Activated naive CD4-positive, alpha-beta T cell treated with anti-CD3 and anti-CD28 coated beads, Interleukin-2, amount 50 U/mL, for 72 hours (primary cell): ENCODE measurements at places on chromosomes 11 and 22.

GRCh38 chr11:92268546-92268945 lies 43.9 kb downstream of the FAT3 start:
- DNase-seq, result no peak

DNA sequence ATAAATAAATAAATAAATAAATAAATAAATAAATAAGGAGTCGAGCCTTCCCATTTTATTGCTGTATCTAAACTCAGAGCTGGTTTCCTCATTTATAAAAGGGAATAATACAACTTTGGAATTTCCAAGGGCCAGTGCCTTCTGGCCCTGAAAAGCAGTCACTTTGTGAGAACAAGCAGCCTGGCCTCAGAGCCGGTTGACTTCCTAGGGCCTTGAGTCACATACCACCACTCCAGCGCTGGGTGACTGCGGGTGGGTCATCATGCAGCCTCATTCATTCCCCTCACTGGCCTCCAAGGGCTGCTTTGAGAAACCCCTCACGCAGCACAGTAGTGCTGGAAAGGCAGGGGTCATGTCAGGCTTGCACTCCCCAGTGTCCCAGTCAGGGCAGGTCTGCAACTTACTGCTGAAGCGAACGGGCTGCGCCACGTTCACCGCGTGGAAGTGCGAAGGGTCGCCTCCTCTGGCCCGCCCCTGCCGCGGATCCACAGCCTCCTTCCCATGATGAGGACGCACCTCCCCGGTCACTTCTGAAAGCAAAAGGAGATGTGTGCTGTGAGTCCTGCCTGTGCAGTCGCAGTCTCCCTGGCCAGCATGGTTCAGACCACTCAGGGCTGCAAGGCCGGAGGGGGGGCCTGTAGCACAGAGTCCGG lies 54.4 kb downstream of the DGCR2 start:
- DNase-seq, result no peak

DNA sequence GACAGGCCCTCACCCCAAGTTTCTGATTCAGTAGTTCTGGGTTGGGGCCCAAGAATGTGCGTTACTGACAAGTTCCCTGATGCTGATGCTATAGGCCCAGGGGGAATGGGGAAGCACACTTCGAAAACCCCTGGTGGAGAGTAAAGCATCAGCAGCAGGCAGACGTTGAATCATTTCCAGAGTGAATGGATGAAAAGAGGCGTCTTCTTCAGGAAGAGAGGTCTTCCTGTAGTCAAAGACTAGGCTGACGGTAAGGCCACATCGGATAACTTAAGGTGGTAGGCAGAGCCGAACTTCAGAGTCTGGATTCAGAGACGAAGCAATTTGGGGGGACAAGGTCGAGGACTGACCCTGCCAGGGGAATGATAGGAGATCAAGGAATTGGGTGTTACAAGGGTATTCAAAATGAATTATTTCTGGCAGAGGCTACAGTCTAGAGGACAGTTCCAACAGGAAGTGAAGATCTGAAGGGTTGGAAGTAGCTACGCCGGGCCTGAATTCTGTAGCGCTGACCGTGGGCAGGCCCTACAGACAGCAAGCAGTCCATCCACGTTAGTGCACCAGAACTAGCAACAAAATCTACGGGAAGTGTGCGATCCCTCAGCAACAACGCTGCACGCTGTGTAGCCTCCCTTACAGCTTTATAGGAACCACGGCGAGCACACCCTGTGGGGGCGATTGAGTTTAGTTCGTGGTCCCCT lies 862 bp upstream of the CENATAC start:
- peak; percentile 44 for DNase-seq

- no peak for DNase-seq
These were observed 176.7 kb downstream of the BCR start for GRCh38 chr22:23357053-23357452.

DNA sequence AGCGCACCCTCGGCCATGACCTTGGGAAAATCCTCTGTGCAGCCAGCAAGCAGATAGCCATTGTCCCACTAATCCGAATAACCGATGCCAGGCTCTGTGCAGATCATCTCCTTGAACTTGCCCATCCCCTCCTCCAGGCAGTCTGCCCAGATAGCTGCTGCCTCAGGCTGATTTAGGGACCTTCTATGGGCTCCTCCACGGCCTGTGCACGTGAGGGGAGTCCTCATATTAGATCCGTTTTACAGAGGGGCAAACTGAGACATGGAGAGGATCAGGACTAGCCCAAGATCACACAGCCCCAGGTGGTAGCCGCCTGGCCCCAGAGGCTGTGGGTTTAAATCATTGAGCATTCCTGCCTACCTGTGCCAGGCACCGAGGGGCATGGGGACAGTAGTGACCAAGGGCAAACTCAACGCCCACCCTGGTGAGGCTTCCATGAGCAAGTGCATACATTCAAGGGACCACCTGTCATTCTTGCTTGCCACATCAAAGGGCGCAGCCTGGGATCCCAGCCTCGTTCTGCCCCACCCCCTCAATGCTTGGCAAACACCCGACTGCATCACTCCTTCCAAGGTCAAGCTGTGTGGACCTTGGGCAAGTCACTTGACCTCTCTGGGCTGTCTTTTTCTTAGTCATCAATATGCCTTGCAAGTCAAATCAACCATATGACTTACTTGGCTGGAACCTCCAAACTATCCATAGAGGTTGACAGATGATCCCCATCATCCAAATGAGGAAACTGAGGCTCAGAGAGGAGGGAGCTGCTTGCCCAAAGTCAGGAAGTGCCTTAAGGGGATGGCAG lies 131.6 kb downstream of the MN1 start:
- no peak for DNase-seq

- no peak for DNase-seq
These were observed 7.0 kb downstream of the SERHL2 start for GRCh38 chr22:42560781-42561180.

GRCh38 chr11:47276923-47277322 lies 7.0 kb downstream of the MADD start:
- DNase-seq, result no peak

GRCh38 chr22:39240831-39241793 lies 3.7 kb downstream of the PDGFB start:
- peak; percentile 64 for DNase-seq
